ENCODE measurements at places on chromosomes 1 and 21.

GRCh38 chr1:26541431-26541815 is 11.9 kb downstream of the RPS6KA1 start:
- DNase-seq: no peak

DNA sequence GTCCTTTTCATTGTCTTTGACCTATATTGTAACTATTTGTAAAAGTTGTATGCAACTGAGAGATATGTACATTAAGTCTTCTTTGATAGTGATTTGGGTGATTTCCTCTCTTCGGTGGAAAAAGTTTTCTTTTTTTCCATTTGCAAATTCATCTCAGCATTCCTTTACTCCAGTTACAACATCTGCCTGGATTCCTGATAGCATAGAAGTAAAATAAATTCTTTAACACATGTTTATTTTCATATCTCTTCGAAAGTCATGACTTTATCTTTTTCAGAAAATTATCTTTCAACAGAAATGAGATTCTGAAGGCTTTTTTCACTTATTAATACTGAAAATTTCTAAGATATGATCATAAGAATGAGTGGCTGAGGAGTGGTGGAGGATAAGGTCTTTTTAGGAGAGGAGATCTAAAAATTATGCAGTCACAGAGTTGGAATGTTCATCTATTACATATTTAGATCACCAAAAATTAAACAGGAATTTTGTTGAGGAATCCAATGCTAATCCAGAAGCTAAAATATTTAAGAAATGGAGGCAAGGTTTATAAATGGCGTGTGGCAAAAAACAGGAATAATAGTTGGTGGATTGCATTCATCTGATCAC is 400.5 kb downstream of the KCNT2 start:
- no peak for DNase-seq

DNA sequence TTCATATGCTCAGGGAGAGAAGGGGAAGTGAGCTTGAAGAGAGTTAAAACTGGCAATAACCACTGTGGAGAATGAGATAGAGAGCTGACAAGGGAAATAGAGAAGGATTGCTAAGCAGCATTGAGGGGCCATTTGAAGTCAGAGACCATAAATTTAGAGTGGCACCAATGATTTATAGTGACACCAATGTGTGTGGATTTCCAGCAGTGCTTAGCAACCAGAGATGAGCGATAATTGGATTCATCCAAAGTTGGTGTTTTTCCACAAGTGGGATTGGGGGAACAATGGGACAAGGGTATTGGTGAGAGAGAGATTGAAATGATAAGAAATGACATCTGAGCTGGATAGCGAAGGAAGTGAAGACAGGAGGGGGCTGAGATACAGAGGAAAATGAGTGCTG is 114.1 kb downstream of the C1orf94 start:
- no peak for DNase-seq

DNA sequence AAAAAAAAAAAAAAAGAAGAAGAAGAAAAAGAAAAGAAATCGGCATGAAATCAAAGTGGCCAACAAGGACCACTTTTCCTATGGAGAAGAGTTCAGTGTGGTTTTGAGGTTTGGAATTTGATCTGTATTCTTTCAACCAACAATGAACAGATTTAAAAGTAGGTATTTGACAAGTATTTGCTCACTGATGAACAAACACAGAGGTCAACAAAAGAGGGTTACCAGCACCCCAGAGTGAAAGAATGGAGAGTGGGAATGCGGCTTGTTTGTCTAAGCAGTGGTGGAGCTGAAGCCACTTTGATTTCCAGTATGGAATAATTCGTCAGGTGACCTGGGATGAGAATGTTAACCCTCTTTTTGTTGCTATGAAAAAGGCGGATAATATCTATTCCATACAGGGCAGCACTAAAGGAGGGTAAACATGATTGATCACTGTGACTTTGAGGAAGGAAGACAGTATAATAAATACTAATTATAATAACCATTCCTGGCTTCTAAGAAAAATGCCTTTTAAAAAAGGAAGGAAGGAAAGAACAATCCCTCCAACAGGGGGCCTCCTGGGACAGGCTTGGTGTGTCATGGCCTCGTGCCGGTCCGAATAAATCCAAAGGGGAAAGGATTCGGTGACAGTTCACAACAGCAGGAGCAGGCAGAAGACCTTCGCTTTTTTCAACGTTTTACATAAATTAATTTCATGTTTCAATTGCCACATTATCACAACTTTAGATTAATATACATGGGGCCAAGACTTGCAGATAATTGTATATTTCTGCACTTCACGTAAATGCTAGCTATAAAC is 37.2 kb upstream of the SIM2 start:
- no peak for DNase-seq

- no peak for DNase-seq
Observed at GRCh38 chr1:98940722-98941079, 64.0 kb downstream of the PLPPR5 start.

DNA sequence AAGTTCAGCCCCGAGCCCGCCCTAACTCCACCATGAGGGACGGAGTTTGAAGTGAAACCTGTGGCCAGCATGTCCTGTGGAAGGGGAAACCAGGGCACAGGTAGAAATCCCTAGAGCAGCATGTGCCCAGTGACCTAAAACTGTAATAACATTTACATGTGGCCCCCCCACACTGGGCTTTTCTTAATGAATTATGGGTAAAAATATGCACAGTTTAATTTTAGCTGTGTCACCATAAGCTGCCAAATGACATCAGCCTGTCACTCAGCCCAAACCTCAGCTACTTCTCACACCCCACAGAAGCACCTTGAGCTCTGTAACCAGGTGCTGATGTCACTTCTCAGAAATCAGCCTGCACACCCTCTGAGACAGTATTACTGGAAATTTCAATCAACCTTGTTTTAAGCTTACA is 50.0 kb upstream of the SLC19A1 start:
- DNase-seq: no peak

- DNase-seq: no peak
Observed at GRCh38 chr21:28592205-28592865, 400.3 kb downstream of the LTN1 start.

DNA sequence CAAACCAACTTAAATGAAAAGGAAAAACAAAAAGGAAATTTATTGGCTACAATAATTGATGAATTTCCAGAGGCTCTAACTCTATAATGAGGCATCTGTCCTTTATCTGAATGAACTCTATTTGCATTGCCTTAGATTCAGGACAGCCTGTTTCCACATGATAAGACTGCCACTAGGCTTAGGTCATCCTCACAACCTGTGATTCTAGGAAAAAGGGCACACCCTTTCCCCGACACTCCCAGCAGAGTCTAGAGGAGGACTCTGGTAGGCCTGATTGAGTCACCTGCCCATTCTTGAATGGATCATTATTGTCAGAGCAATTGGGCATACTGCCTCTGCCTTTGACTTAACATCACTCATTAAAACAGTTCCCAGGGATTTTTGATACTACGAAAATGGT is 262.8 kb downstream of the TPR start:
- DNase-seq: no peak

GRCh38 chr1:105027838-105028471 is 1278.3 kb downstream of the AMY1C start:
- no peak for DNase-seq
